ENCODE measurements at places on chromosomes 12 and 14.

DNA sequence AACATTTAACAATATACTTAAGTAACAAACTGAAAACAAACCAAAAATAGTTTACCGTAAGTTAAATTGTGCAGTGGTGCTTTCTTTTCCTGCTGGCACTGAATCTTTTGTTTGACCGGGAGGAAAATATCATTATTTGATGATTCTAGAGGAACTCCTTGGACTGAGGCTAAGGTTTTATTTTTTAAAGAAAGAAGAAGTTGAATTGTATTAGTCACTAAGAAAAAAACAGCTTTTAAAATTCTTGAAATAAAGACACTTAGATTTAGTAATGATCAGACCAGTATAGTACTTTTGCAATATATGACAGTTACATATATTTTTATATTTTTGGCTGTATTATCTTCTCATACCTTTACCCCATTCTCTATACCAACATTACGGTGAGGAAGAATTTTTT is 10.3 kb downstream of the MIS18BP1 start:
- DNase-seq: no peak

DNA sequence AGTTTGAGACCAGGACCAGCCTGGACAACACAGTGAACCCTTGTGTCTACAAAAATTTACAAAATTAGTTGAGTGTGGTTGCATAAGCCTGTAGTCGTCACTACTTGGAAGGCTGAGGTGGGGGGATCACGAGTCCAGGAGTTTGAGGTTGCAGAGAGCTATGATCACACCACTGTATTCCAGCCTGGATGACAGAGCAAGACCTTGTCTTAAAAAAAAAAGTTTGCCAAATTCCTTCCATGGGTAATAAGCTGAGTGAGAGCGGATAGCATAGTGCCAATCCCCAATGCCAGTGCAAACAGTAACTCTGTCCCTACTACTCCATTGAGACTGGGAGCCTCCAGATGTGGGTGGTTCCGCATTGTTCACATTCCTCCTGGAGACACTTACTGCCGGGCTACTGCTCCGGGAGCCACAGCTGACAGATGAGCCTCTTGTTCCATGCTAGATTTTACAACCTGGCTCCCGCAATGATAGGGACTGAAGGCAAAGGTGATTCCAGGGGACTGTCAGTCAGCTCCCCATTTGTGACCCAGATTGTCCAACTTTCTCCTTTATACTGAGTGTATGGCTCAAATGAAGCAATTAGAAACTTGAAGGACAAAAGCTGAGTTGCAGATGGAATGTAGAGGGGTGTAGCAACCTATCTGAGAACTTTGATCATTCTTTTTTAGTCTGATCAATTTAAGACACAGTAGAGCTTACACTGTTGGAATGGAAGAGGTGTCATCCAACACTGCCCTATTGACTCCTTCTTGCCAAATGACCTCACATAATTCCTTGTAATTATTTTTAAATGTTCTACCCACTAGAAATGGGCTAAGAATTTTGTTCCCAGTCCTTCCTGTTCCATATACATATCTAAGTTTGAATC is 13.4 kb upstream of the FRMD6 start:
- DNase-seq: no peak

DNA sequence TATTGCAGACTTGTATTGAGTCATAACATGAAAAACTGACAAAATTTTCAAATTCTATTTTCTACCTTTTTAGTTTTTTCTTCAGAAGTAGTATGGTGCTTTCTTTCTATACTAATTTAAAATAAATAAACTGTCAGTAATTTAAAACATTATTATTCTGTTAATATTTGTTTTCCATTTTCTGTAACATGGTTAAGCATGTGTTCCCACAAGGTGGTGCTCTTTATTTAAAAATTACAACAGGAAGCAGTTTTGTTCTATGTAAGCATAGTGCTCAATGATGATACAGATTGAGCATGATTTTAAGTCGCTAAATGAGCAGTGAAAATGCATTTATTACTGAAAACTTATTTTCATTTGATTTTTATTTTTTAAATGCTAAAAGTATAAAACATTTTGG is 114.6 kb downstream of the PPFIA2 start:
- DNase-seq: no peak

DNA sequence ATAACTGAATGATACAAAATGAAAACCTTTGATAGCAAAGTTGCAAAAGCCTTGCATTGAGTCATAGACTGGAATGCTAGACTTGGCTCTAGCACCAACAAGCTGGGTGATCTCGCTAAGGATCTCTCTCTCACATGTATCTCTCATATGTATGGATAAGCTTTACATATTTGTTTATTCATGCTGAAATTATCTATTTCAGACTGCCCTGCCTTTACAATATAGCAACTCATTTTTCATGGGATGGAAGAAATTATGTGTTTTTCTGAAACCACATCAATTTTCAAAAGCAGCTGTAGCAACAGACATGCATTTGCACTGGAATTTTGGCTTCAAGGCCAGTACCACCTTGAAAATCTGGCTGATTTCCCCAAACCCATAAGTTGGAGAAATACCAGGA is 11.4 kb downstream of the RERG start:
- DNase-seq: no peak

DNA sequence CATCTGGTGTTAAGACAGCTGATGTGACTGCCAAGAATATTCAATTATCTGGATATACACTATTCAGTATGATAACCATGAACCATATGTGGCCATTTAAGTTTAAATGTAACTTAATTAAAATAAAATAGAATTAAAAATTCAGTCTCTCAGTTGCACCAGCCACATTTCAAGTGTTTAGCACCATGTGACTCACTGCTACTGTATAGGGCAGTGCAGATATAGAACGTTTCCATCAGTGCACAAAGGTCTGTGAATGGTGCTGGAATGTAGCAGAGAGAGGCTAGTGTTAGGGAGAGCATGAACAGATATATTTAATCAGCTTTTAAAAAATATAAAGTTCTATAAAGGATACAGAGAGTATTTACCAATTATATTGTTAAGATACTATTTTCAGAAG is 28.7 kb downstream of the ARID4A start:
- DNase-seq: no peak

GRCh38 chr14:94769391-94770250 is at the start of gene GSC:
Gene GSC, minus strand, starts transcription at chr14:94770113. Its CDS starts 98 bp downstream, at chr14:94770015.
- DNase-seq: peak; percentile 86

GRCh38 chr14:60807971-60808370 is 73.4 kb downstream of the MNAT1 start:
- DNase-seq: no peak

- DNase-seq: no peak
These were observed at the start of gene TPPP2 for GRCh38 chr14:21029917-21030316. Gene TPPP2, plus strand, starts transcription at chr14:21030217. Its CDS starts 365 bp downstream, at chr14:21030582.

DNA sequence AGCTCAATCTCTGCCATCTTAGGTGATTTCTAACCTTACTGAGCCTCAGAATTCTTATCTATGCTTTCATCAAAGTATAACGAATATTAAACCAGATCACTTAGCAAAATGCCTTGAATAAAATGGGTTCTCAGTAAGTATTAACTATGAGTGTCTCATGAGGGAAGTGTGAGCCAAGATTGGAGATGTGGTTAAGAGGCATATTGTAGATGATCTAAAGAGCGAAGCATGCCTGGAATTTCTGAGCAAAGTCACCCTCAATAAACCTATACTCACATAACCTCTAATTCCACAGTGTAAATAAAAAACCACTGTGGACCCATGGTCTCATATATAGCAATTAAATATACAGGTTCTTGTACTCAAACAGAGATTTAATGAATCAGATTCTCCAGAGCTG is 193.1 kb upstream of the FSCB start:
- DNase-seq: no peak

- no peak for DNase-seq
These were observed 36.9 kb upstream of the DLGAP5 start for GRCh38 chr14:55228261-55228660.

DNA sequence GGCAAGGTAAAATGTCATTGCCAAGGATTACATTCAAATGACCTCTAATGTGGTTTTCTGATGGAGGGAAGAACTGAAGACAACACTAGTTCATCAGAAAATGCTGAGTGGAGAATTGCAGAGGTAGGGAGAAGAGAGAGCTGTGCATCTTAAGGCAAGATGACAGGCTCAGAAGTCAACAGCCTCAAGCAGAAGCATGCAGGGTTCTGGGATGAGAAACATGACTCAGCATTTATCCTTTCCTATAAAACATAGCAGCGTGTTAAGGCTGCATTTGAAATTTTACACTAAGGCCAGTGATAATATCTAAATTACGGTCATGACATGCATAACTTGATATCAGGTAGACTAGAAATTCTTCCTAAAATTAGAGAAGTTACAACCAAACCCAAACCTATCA is 53.7 kb upstream of the DYRK2 start:
- no peak for DNase-seq

DNA sequence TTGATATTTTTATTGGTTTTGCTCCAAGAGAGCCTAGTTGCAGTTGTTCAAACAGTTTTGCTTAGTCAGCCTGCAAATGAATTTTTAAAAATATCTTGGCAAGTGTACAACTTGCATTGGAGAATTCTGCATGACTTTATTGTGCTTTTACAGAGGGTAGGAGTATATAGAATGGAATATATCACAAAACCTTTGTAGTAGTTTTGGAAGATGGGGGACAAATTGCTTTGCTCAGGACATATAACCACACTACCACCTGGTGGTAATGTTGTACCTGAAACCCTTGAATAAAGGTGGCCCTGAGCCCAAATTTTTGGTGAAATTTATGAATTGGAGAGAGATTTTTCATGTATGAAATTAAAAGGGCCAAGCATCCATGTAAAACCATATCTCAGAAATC is 645.2 kb downstream of the MED13L start:
- DNase-seq: no peak

GRCh38 chr12:104486943-104487819 is 30.4 kb downstream of the CHST11 start:
- DNase-seq: no peak

- DNase-seq: no peak
These were observed 670 bp downstream of the DYRK2 start for GRCh38 chr12:67649261-67649569.

GRCh38 chr12:70536650-70537049 is 100.6 kb downstream of the PTPRB start:
- no peak for DNase-seq

DNA sequence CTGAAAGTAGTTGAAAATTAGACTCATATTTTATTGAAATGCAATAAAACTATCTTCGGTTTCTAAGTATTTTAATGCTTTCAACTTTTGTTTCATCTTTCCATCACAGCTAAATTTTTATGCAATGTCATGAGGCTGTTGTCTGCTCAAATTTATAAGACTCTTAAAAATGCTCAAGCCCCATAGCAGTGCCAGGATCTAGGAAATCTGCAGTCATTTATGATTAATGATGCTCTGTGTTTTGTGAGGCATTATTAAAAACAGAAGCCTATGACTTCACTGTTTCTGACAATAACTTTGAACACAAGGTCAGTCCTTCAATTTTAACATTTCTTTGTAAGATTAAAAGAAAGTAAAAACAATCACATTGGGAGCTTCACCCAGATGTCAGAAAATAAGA is 112.5 kb downstream of the ALX1 start:
- DNase-seq: no peak

- DNase-seq: no peak
These were observed 120.1 kb downstream of the ASCL4 start for GRCh38 chr12:107894589-107894988.

DNA sequence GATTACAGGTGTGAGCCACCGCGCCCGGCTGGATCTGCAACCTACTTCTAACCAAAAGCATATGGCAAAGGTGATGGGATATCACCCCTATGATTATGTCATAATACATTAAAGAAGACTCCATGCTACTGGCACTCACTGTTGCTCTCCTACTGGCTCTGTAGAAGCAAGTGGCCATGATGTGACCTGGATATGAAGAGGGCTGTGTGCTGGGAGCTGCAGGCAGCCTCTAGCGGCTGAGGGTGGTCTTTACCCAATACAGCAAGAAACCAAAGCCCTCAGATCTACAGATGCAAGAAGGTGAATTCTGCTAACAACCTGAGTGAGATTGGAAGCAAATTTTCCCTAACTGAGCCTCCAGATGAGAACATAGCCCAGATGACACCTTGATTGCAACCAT is 34.2 kb upstream of the TRIM9 start:
- no peak for DNase-seq

DNA sequence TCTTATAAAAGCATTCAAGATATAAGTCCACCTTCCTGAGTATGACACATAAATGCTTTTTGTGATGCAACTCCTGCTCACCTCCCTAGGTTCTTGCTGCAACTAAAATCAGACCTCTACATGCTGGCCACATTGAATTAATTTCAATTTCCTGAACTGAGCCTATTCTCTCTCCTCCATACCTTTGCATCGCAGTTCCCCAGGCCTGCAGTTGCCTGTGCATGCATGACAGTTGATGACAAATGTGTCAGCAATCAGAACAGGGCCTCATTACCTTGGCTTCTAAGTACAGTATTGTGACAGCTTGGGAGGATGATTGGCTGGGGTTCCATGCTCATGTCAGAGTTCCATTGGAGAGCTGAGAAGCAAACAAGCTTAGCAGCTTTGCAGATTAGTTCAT is 3.9 kb upstream of the TM7SF3 start:
- DNase-seq: no peak

- DNase-seq: no peak
These were observed 7.4 kb upstream of the COX16 start for GRCh38 chr14:70366911-70367310.

DNA sequence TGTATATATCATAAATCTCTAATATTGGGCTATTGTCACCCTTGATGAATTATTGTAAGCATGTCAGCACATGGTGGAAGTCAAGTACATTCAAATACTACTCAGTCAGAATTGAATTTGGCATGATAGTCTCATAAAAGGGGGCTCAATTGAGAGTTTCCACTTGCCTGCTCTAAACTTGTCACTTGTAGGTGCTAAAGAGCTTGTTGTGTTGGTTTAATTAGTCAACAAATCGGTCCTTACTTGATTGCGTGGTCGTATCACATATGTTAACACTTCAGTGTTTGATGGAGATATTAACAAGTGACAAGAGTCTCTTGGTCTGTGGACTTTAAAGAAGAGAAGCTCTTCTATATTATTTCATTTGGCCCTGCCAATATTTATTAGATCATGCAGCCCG is 81.1 kb downstream of the NKX2-1 start:
- no peak for DNase-seq

DNA sequence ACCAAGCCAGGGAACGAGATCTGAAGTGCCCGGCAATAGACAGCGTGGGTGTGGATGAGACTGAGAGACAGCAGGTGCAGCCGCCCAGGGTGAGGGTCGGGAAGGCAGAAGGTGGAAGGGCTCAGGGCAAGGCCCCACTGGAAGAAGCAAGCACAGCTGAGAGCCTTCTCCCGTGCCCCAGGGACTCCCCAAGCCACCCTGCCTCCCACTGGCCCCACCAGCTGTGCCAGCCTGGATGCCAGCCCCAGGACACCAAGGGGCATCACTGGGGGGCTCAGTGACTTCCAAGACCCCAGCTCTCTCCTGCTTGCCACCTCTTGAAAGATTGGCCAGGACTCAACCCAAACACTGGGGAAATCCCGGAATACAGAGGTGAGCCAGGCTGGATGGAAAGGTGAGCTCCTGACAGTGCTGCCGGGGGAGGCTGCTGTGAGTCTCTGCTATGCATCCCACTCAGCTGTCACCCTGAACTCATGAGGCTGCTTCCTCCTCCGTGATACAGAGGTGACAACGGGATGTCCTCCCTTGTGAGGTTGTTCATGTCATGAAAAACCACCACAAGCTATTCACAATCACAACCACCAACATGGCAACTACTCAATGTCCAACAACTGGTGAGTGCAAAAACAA is 13.8 kb downstream of the TESC start:
- DNase-seq: no peak

- no peak for DNase-seq
These were observed 198.6 kb downstream of the BCAT1 start for GRCh38 chr12:24750263-24750662.

Measured in right hindlimb (tissue), 1 donor.